ENCODE measurements at places on chromosomes 12 and 14.

- no peak for DNase-seq
Measured at GRCh38 chr14:99546234-99546879, 57.6 kb downstream of the CCDC85C start.

DNA sequence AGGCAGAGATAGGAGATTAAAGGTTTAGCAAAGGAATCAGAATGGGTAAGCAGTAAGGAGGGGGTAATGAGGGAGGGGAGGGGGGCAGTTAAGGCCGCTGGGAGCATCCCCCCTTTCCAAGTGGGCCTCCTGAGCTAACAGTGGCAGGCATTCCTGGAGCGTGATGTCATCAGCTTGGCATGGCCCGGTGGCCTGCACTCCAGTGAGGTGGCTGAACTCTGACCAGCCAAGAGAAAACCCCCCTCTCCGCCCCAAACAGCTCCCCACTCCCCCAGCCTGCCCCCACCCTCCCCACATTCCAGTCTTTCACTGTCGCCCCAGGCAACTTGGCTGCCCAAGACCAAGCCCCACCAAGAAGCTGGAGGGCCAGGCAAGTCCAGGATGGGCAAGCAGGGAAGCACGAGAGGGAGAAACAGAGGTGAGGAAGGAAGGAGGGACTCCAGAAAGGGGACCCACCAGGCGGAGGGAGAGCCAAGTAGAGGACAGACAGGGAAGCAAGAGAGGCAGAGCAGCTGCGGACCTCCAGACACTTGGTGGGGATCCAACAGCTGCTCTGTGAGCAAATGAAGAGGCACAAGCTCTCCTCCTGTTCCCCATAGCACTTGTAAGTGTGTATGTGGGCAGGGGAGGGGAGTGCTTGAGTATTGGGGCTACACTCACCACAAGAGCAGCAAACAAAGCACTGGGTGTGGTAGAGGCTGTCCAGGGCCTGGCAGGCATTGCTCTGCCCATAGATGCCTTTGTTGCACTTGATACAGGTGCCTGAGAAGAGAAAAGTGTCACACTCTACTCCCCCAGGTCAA is 4.5 kb downstream of the AJUBA start:
- DNase-seq = peak; percentile 82

DNA sequence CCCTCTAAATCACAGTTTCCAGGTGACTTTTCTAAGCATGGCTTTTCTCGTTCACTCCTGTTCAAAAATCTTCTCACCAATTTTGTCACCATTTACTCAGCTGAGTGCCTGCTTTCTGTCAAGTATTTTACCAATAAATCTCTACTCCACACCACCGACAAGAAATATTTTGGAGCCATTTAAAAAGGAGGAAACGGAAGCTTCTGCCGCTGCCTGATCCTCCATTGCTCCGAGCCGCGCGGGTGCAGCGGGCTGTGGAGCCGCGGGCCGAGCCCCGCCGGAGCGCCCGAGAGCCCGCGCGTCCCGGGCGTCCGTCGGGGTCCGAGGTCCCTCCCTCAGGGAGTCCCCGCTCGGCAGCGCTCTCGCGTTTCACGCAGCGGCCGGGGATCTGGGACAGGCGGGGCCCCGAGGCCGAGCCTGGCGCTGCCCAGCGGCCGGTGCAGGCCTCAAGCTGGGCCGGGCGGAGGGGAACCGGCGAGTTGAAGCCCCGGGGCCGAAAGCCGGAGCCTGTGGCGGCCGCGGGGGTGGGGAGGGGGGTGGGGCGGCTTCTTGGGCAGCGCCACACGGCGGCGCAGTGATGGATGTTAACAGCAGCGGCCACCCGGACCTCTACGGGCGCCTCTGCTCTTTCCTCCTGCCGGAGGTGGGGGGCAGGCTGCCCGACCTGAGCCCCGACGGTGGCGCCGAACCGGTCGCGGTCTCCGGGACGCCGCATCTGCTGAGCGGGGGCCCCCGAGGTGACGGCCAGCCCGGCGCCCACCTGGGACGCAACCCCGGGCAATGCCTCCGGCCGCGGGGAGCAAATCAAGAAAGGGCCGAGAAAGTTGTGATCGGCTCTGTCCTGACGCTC is 1.1 kb upstream of the HEBP1 start:
- peak; percentile 78 for DNase-seq

- no peak for DNase-seq
Measured at GRCh38 chr14:44951051-44951450, 10.7 kb downstream of the KLHL28 start.

DNA sequence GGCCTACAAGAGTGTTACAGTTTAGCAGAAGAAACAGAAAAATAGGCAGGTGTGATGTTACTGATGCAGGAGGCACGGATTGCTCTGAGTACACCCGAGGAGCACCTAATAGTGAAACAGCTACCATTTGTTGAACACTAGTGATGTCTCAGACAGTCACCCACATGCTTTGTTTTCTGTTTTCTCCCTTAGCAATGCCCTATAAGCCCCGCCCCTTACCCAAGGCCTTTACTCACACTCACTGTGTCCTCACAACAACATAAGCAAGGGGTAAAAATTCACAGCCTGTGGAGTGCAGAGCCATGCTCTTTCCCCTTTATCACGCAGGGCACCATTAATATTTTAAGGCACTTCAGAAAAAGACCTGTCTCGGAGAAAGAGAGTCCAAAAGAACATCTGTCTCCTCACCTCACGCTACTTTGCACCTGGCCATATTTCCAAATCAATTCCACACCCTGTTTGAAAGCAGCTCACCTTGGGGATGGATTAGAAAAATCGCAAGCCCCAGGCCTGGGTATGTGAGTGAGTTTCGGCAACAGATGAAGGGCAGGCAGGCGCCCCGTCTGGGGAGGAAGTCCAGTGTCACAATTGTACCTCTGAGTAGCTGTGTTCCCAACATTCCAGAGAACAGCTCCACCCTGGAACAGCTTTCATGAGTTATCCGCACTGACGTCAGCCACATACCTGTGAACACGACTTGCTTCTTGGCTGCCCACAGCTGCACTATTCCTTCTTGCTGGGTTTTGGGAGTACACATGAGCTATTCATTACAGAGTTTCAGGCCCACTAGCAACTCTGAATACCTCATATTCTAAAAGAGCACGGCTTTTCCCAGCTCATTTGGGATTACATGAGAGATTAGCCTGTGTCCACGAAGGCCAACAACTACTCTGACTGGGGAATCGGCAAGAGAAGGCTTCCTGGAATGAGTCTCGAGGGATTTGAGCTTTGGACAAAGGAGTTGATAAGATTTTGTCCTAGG is 26.0 kb downstream of the MAPK1IP1L start:
- DNase-seq = peak; percentile 59

DNA sequence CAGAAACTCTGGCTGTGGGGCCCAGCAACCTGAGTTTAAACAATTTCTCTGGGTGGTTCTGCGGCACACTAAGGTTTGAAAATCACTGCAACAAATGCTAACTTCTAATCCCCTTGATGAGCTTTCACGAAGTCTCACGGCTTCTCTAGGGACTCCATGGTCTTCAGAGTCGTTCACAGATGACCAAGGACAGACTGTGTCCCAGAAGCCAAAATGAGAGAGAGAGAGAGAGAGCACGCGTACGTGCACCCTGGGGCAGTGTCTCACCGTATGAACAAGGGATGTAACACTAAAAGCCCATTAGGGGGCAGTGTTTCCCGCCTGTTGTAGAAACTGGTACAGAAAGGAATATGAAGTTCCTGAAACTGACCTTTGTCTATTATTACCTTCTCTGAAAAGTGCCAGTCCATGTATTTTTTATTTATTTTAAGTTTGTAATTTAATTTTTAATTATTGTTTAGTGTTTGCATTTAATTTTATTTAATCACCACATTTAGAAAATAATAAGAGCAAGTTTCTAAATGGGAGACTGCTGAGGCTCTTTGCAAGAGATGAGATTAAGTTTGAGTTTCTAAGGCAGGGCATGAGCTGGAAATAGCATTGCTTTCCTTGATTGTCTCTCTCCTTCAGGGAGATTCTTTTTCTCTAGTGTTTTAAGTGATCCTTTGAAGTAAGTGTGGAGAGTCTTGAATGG is 3.4 kb downstream of the APOLD1 start:
- DNase-seq = peak; percentile 75

DNA sequence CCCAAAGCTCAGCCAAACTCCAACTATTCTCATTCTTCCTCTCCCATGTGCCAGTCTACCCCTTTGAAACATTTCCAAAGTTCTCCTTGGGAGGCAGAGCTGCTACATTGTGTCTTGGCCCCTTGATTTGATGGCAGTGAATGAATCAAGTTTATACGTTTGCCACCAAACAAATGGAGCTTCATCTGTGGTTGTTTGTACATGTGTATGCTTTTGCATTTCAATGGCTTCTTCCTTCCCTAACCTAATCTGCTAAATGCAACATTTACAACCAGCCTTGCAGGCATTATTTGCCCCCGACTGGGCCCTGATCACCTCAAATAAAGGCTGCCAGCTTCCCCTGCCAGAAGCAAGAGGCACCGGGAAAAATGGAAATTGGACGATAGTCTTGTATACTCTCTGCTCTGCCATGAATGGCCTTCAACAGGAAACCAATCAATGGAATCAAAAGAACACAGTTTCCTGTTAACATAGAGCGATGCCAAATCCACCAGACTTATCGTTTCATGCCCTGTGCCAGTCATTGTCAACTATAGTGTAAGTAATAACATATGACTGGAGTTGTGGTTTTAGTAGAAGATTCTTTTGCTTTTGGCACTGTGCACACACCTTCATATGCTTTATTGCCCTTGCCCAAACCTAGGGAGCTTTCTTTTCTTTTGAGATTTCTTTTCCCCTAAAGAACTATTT is 97.8 kb downstream of the TMEM30B start:
- no peak for DNase-seq

DNA sequence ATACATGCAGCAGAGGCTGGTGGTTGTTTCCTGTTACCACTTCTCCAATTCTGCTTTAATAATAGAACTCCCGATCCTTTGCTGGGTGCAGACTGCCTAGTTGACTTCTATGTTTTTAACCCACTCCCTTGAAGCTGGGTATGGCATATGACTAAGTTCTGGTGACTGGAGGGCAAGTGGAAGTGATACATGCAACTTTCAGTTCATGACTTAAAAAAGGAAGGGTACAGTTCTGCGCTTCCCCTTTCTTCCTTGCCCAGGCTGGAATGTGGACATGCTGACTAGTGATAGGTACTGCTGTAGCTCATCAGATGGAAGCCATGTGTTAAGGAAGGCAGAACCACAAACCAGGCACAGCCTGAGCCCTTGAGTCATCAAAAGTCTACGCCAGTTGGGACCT is 2.4 kb upstream of the A2M start:
- peak; percentile 32 for DNase-seq

- no peak for DNase-seq
Measured at GRCh38 chr12:48824112-48824511, 5.8 kb downstream of the CACNB3 start.

GRCh38 chr12:93153321-93153720 is 224.2 kb upstream of the EEA1 start:
- no peak for DNase-seq

DNA sequence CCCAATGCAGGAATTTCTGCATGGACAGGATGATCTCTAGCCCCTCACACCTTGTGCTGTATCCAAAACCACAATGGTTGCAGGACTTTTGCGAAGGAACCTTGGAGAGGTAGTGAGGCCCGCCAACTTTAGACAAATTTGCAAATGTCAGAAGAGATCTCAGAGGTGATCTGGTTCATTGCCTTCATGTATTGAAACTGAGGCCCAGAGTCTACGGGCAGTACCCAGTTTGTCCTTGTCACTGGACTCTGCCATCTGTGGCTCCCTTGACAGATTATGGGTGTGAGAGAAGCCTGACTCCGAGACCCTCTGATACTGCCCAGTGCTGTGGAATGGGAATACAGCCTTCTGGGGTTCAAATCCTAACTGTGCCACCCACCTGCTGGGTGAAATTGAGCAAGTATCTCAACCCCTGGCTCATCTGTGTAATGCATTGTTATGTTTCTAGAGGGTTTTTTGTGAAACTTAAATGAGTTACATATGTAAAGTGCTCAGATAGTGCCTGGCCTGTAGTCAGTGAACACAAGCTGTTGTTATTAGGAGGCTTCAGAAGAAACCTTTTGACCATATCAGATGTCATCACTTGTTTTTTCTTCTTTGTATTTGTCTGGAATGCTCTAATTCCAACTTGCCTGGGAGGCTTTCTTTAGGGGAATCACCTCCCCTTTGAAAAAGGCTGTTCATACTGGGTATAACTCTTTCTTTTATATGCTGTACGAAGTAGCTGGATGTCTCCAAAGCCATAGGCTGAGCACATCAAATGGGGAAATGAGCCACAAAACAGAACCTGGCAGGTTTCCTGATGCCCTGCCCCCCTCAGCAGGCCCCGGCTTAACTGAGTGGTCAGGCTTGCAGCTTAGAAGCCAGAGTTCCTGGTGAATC is 71.4 kb upstream of the SRSF5 start:
- DNase-seq = peak; percentile 71

GRCh38 chr14:72559669-72560255 is 334.1 kb downstream of the DPF3 start:
- no peak for DNase-seq

GRCh38 chr12:56122637-56123036 is 4.6 kb downstream of the ZC3H10 start:
- DNase-seq = no peak

- no peak for DNase-seq
Measured at GRCh38 chr14:97578982-97579548, 781.9 kb downstream of the VRK1 start.
